ENCODE measurements at places on chromosomes 7 and 10. TPM values are rescaled to one million over a fixed set of nuclear protein-coding genes. Genes with fewer than 3 reads are reported as not detected.

The PRKCQ gene
- total RNA-seq: 0.33 TPM

The GALNT11 gene
- 33.4 TPM for total RNA-seq

The FXYD4 gene
- total RNA-seq: not detected

The CHRM2 gene
- not detected for total RNA-seq

The ADCYAP1R1 gene
- 0.46 TPM for total RNA-seq

The ALOX5 gene
- total RNA-seq: 0.40 TPM

The FGFBP3 gene
- total RNA-seq: 0.28 TPM

The WEE2 gene
- not detected for total RNA-seq

The PCGF5 gene
- total RNA-seq: 34.9 TPM

The H2BK1 gene
- not detected for total RNA-seq

The ODAD2 gene
- total RNA-seq: 0.32 TPM

The KCNH2 gene
- 0.07 TPM for total RNA-seq

The PMPCB gene
- total RNA-seq: 56.0 TPM

The EBLN1 gene
- not detected for total RNA-seq

The AKR1C4 gene
- not detected for total RNA-seq

The CC2D2B gene
- total RNA-seq: 0.04 TPM

The CLCN1 gene
- not detected for total RNA-seq

The CYP51A1 gene
- total RNA-seq: 245 TPM

The CPED1 gene
- total RNA-seq: 1.5 TPM

The GIMAP7 gene
- total RNA-seq: 72.0 TPM

The PAPSS2 gene
- 74.3 TPM for total RNA-seq

The IGFBP3 gene
- 10.2 TPM for total RNA-seq

The GLUD1 gene
- total RNA-seq: 228 TPM

The TAS2R5 gene
- total RNA-seq: 0.53 TPM

The CYP2C8 gene
- not detected for total RNA-seq

The IFIT3 gene
- total RNA-seq: 4.8 TPM

The DEPP1 gene
- 395 TPM for total RNA-seq

Measured in pulmonary artery endothelial cell (primary cell).